ENCODE measurements at places on chromosomes 3 and 15. TPM values are rescaled to one million over a fixed set of nuclear protein-coding genes. Genes with fewer than 3 reads are reported as not detected.

The TGM5 gene
- polyA plus RNA-seq = 0.65 TPM

The C3orf85 gene
- not detected for polyA plus RNA-seq

The FAM174B gene
- 0.68 TPM for polyA plus RNA-seq

The STAB1 gene
- 0.59 TPM for polyA plus RNA-seq

The OR4F15 gene
- not detected for polyA plus RNA-seq

The CTXND1 gene
- polyA plus RNA-seq = 1.2 TPM

The GPR176 gene
- polyA plus RNA-seq = 0.11 TPM

The TERC gene
- 2.9 TPM for polyA plus RNA-seq

The EFHB gene
- 0.42 TPM for polyA plus RNA-seq
